ENCODE measurements at places on chromosomes 1 and 21.

GRCh38 chr1:113674591-113674990 is 84.7 kb downstream of the PHTF1 start:
- DNase-seq = no peak

GRCh38 chr1:167263819-167264464 is 43.3 kb downstream of the POU2F1 start:
- no peak for DNase-seq

DNA sequence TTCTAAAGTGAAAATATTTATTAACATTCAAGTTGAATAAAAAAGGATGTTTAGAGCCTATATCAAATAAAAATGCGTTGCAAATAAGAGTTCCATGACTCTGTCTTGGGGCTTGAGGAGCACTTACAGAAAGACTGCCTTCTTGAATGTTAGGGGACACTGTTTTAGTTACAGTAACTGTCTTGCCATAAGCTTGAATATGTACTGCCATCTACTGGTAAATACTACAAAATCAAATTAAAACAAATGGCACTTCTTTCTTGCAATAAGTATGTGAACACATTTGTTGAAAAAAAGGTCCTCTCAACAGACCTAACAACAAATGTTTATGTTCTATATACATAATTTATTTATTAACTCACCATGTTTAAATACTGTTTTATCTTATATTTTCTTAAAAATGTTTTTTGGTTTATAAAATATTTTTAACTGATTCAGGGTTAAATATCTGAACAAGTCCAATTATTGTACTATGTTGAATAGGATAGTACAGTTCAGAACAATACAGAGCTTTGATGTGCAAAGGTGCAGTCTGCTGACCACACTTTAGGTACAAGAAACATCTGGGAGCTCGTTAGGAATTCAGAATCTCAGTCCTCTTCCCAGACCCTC is 199.5 kb downstream of the LRRIQ3 start:
- no peak for DNase-seq

DNA sequence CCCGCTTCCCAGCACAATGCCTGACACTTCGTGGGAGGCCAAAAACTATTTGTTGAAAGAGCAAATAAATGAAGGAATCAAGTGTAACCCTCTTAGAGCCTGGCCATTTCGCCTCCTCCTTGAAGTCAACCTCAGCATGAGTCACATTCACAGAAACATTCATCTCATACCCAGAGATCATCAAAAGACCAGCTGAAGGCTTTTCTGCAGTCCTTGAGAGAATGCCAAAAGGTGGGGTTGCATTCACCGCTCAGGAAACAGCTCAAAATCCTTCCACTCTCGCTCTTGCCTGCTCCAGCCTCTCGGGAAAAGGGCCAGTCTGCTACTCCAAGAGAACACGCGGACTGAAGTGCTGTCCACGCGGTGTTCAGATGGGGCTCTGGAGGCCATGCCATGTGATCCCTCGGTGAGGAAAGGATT is 90.0 kb downstream of the VWA5B1 start:
- no peak for DNase-seq

- DNase-seq = no peak
Measured at GRCh38 chr1:53693773-53694717, 44.9 kb downstream of the GLIS1 start.

DNA sequence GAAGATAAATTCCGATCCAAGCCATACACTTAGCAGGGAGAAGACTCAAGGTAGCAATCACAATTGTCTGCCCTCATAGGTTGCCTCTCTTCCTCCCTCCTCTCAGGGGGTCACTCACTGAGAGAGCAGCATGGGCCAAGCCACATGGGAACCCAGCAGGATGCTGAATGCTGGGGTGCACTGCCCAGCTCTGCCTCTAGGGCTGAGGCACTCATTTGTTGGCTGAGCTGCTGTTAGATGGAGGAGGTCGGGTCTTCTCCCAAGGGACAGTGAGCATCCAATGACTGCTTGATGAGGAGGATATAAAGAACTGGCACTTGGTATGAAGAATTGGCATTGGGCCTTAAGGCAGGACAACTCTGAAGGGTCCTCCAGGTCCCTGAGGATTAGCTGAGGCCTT is 418.8 kb downstream of the SIPA1L2 start:
- DNase-seq = no peak

GRCh38 chr1:231702804-231703203 is 76.2 kb downstream of the DISC1 start:
- DNase-seq = no peak

- DNase-seq = no peak
Measured at GRCh38 chr1:145707183-145707867, at the start of gene PDZK1. Gene PDZK1, minus strand, starts transcription at chr1:145707368. Its CDS starts 19,347 bp downstream, at chr1:145688021.

DNA sequence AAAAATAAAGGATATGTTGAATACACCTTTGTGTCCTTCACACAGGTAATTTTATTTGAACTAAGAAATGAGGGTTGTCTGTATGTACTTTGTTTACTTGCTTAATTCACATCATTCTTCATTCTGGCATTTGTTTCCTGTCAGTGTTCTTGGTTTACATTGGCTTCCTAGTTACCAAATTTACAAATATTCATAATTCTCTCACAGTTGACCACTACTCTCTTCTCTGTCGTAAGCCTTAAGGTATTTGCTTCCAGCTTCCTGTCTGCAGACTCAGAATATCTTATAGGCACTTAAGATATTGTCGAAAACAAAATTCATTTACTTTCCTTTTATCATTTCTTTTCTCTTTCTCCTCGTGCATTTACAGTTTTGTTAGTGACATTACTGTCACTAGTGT is 15.9 kb downstream of the RNPC3 start:
- DNase-seq = no peak

GRCh38 chr1:208347191-208347590 is 103.0 kb upstream of the PLXNA2 start:
- DNase-seq = no peak

GRCh38 chr1:167881069-167881468 is 32.9 kb downstream of the ADCY10 start:
- no peak for DNase-seq

- no peak for DNase-seq
Measured at GRCh38 chr1:232932486-232933425, 17.7 kb upstream of the NTPCR start.

GRCh38 chr1:31568895-31569595 is 7.3 kb upstream of the TINAGL1 start:
- no peak for DNase-seq

- no peak for DNase-seq
Measured at GRCh38 chr1:205883792-205884191, 33.9 kb upstream of the PM20D1 start.

- no peak for DNase-seq
Measured at GRCh38 chr1:219806642-219807041, 121.7 kb downstream of the SLC30A10 start.

DNA sequence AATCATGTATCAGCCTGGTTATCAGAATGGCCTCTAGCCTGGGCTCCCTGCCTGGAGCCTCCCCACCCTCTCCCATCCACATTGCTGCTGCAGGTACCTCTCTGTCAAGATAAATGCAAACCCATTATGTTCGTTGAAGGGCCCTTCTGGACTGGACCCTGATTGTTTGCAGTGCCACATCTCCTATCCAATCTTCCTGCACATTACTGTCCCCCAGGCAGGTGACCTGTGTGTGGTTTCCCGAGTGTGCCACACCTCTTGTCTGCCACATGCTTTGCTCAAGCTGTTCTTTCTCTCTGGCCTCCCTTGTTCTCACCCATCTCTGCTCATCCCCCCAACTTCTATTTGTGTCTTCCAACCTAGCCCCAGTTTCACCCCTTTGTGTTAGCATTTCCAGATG is 32.4 kb downstream of the IER5 start:
- DNase-seq = no peak

DNA sequence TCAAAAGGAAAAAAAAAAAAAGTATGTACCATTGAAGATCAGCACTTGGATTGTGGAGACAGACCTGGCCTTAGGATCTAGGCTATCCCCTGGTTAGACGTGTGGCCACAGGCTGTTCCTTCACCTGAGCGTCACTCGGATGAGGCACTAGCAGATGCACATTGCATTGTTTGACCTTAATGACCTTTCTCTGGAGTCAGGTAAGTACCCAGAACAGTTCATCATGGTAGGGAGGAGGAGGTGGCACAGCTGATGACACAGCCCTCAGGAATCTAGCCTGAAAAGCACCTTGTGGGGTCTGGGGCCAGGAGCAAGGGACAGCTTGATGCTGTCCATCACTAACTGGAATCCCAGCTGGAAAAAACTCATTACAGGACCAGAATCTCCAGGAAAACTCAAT is 21.2 kb downstream of the NECAP2 start:
- no peak for DNase-seq

DNA sequence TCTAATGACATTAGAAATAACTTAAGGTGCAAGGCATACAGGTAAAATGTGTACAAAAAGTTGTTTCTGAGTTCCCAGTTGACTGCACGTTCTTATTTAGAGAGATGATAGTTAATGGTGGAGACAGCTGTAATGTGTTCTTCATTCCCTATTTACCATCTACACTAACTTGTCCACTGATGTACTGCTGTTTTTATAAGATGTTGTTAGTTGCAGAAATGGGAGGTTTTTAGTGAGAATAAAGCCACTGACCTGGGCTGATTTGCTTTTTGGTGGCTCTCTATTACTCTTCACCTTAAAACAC is 122.9 kb upstream of the LYPLAL1 start:
- DNase-seq = no peak

DNA sequence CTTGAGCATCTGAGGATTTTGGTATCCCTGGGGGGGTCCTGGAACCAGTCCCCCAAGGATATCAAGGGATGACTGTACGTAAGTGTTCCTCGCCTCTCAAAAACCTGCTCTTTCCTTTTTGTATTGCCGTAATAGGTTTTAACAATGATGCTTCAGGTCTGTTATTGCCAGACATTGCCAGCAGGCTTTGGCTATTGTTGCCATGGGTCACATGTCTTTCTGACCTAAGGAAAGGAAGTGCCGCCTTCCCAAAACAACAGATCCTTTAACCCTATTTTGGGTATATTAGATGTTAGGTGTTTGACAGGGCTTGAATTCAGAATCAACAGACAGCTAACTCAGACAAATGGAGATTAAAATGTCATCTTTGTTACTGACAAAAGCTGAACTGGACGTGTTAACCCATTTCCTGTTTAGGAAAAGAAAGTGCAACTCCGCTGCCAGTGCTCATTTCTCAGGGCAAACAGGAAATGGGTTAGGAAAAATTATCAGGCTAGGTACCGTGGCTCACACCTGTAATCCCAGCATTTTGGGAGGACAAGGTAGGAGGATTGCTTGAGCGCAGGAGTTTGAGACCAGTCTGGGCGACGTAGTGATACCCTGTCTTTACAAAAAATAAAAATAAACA is 12.4 kb upstream of the PRPF38B start:
- no peak for DNase-seq

- no peak for DNase-seq
Measured at GRCh38 chr1:157978586-157979403, 14.7 kb upstream of the KIRREL1 start.

DNA sequence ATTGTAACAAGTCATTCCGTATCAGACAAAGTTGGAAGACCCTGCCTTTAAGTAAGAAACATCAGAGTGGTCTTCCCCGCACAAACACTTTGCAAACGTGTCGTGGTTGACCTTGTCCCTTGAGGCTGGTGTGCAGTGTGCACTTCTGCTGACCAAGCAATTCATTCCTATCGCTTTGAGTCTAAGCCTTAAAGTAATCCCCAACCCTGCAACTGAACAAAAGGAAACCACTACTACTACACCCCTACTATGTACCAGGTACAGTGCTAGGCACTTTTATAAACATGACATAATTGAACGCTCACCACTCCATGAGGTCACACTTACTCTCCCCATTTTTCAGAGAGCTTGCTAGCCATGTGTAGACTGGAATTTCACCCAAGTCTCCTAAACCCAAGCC is 10.6 kb downstream of the ITPKB start:
- no peak for DNase-seq

GRCh38 chr1:231139125-231139649 is 22.7 kb upstream of the TRIM67 start:
- DNase-seq = no peak

- DNase-seq = no peak
Measured at GRCh38 chr1:40699787-40700186, 8.3 kb downstream of the NFYC start.

GRCh38 chr1:199102239-199102638 is 463.4 kb downstream of the PTPRC start:
- DNase-seq = no peak

- DNase-seq = no peak
Measured at GRCh38 chr1:22253012-22253790, 110.3 kb upstream of the WNT4 start.

GRCh38 chr21:41170442-41170841 is 2.5 kb downstream of the BACE2 start:
- no peak for DNase-seq

DNA sequence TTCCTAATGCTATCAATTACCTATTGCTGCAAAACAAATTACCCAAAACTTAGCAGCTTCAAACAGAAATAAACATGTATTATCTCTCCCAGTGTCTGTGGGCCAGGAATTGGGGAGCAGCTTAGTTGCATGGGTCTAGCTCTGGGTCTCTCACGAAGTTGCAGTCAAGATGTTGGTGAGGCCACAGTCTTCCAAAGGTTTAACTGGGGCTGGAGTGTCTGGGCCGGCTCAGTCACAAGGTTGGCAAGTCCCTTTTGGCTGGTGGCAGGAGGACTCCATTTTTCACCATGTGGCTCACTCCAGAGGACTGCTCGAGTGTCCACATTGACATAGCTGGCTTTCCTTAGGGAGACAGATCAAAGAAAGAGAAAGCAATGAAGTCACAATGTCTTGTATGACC is 5.0 kb upstream of the LRP8 start:
- no peak for DNase-seq

GRCh38 chr1:57966751-57967406 is 543.0 kb upstream of the DAB1 start:
- no peak for DNase-seq

- DNase-seq = no peak
Measured at GRCh38 chr21:46465651-46466050, 7.0 kb downstream of the DIP2A start.

DNA sequence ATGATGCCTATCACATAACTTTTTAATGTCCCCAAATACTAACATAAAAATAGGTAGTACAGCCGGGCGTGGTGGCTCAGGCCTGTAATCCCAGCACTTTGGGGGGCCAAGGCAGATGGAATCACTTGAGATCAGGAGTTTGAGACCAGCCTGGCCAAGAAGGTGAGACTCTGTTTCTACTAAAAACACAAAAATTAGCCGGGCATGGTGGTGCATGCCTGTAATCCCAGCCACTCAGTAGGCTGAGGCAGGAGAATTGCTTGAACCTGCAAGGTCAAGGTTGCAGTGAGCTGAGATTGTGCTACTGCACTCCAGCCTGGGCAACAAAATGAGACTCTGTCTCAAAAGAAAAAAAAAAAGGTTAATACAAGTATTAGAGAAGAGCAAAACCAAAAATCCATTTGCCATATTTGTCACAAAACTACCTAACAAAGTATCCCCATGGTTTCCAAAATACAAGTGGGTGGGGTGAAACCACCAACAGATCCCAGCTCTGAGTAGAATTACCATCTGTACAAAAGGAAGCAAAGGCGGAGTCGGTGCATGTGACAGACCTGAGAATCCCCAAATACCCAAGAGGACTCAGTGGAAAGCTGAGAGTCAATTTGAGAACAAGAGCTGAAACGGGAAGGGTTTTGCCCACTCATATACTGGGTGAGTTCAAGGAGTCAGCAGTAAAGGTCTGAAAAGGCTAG is 113.2 kb downstream of the TOMM20 start:
- no peak for DNase-seq
